ENCODE measurements at places on chromosomes 2 and 18.

DNA sequence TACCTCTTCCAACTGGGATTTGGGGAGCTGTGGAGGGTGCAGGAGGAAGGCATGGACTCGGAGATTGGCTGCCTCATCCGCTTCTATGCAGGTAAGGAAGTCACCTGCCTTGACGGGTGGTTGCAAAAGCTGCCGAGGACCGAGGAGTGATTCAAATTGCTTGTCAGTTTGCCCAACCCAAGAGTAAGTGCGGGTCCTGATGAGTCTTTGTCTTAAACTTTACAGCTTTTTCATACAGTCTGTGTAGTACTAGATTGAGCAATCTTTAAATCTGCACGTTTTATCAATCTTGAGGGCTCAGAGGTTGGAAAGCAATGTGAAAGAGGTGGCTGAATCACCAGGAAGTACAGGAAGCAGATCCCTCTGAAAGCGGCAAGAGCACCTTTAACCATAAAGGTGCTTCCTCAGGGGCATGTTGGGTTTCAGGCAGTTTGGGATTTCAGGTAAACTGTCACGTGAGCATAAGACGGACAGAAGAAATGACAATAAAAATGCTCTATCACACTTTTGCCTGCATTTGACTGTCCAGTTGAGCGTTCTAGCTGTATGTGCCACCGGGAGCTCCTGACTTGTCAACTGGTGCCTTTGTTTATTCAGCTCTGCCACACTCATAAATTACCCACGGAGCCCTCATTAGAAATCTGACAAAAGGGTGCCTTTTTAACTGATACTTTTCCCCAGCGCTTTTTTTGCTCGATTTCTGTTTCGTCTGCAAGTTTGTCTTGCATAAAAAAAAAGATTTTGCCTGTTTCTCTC, 2.0 kb downstream of the PHLPP1 start:
- no peak for DNase-seq

- no peak for DNase-seq
Observed at GRCh38 chr2:55864351-55865084, 59.1 kb downstream of the EFEMP1 start.

- no peak for DNase-seq
Observed at GRCh38 chr18:56505293-56505692, 133.1 kb downstream of the TXNL1 start.

- DNase-seq: no peak
Observed at GRCh38 chr2:236498369-236498768, 71.3 kb upstream of the ACKR3 start.

DNA sequence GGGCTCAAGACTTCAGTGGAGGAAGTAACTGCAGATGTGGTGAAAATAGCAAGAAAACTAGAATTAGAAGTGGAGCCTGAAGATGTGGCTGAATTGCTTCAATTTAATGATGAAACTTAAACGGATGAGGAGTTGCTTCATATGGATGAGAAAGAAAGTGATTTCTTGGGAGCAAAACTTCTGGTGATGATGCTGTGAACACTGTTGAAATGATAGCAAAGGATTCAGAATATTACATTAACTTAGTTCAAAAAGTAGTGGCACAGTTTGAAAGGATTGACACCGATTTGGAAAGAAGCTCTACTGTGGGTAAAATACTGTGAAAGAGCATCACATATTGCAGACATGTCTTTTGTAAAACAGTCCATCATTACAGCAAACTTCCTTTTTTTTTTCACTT, 638.0 kb downstream of the NYAP2 start:
- DNase-seq: no peak

All from caudate nucleus (tissue), 63 donors.